ENCODE measurements at places on chromosomes 12 and 14.

GRCh38 chr12:54045868-54046521, 7.6 kb upstream of the HOXC4 start:
- H3K27me3 ChIP-seq: peaks cover 86% of the 10 kb centered on the region
- no peak overlapping the region for H3K27ac ChIP-seq
- no peak overlapping the region for H3K4me3 ChIP-seq
- no peak for ATAC-seq
- H3K4me1 ChIP-seq: no peaks in the 10 kb centered on the region

DNA sequence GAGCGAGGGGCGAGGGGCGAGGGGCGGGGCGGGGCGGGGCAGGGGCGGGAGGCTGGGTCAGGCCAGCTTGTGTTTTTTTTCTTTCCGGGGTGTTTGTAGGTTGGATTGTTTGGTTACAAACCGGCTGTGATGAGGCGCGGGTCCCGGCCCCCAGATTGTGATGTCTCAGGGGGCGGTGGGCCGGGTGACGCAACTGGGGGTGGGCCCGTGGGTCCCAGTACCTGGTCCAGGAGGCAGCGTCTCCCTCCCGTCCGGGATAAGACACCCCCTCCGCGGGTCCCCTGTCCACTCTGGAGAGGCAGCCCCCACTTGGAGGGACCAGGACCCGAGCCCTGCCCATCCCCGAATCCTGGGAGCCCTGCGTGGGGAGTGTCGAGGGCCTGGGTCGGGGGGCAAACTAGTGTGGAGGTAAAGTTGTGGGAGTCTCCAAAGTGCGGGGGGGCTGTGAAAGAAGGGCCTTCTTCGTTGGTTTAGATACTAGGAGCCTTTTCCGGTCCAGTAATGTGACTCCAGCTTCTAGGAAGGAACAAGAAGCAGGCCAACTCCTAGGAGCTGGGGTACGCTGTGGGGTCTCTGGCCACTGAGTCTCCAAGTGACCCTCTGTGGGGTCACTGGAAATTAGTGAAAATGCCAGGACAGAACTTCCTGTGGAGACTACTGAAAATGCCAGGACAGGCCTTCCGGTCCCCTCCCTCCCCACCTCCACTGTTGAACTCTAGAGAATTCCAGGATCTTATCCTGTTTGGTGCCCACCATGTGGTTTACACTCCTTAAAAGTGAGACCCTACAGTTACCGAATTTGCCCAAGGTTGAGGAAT, 579 bp upstream of the CLMN start:
- no peaks in the 10 kb centered on the region for H3K36me3 ChIP-seq
- peak; percentile 3 for ATAC-seq
- peak overlapping the region; percentile 71 for H3K4me3 ChIP-seq
- H3K4me1 ChIP-seq: no peaks in the 10 kb centered on the region
- H3K27ac ChIP-seq: no peak overlapping the region
- peaks cover 30% of the 10 kb centered on the region for H3K27me3 ChIP-seq

GRCh38 chr12:111046896-111047295, 126.5 kb upstream of the MYL2 start:
- ATAC-seq: no peak
- H3K27me3 ChIP-seq: no peaks in the 10 kb centered on the region
- H3K4me3 ChIP-seq: no peak overlapping the region
- H3K36me3 ChIP-seq: no peaks in the 10 kb centered on the region
- H3K4me1 ChIP-seq: no peaks in the 10 kb centered on the region
- H3K27ac ChIP-seq: no peak overlapping the region

- peak overlapping the region; percentile 21 for H3K27ac ChIP-seq
- peak overlapping the region; percentile 62 for H3K4me3 ChIP-seq
- H3K27me3 ChIP-seq: no peaks in the 10 kb centered on the region
- ATAC-seq: peak; percentile 89
- H3K4me1 ChIP-seq: peaks cover 32% of the 10 kb centered on the region
Measured at GRCh38 chr14:24665440-24665991, 31.5 kb upstream of the GZMB start.

GRCh38 chr12:13594731-13595514, 386.5 kb downstream of the GRIN2B start:
- no peaks in the 10 kb centered on the region for H3K4me1 ChIP-seq
- H3K36me3 ChIP-seq: no peaks in the 10 kb centered on the region
- H3K27ac ChIP-seq: no peak overlapping the region
- no peaks in the 10 kb centered on the region for H3K27me3 ChIP-seq
- no peak for ATAC-seq

DNA sequence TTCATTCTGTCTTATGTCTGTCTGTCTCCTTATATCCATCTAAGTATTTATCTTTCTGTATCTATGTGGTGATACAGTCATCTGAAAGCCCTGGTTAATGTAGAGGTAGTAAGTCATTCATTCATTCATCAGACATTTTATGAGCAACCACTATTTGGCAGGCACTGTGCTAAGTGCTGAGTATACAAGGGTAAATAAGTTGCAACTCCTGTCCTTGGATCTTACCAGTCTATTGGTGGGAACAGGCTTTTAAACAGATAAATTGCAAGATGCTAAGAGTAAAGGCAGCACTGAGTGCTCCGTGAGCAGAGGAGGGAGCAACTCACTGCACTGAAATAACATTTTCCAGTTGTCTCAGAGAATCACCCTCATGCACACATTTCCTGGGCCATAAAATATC, 68.6 kb downstream of the TMEM30B start:
- peaks cover 6% of the 10 kb centered on the region for H3K27me3 ChIP-seq
- H3K27ac ChIP-seq: no peak overlapping the region
- H3K4me1 ChIP-seq: no peaks in the 10 kb centered on the region
- no peak overlapping the region for H3K4me3 ChIP-seq
- no peaks in the 10 kb centered on the region for H3K36me3 ChIP-seq

GRCh38 chr14:79766511-79766910, 444.8 kb downstream of the DIO2 start:
- no peak for ATAC-seq
- H3K27ac ChIP-seq: no peak overlapping the region
- H3K36me3 ChIP-seq: no peaks in the 10 kb centered on the region
- H3K4me1 ChIP-seq: no peaks in the 10 kb centered on the region
- H3K27me3 ChIP-seq: no peaks in the 10 kb centered on the region

Measured in activated T-helper 17 cell treated with anti-CD3 and anti-CD28 coated beads, Interleukin-2, amount 50 U/mL, for 72 hours (primary cell).